ENCODE measurements at places on chromosomes 3 and 15.

DNA sequence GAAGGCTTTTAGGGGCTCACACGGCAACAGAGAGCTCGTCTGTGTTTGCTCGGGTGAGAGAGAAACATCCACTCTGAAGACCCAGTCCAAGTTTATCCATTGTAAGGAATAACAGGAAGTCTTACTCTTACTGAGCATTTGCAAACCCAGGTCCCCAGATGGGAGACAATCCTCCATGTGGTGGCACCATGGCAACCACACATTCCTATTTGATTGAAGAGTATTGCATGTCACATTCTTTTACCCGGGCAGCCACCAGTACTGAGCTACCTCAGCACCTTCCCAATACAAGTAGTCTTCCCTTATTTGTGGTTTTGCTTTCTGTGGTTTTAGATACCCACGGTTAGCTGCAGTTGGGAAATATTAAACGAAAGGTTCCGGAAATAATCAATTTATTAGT, 302.9 kb upstream of the RASGRP1 start:
- DNase-seq: no peak

GRCh38 chr3:72116226-72116625, 331.3 kb upstream of the PROK2 start:
- no peak for DNase-seq

DNA sequence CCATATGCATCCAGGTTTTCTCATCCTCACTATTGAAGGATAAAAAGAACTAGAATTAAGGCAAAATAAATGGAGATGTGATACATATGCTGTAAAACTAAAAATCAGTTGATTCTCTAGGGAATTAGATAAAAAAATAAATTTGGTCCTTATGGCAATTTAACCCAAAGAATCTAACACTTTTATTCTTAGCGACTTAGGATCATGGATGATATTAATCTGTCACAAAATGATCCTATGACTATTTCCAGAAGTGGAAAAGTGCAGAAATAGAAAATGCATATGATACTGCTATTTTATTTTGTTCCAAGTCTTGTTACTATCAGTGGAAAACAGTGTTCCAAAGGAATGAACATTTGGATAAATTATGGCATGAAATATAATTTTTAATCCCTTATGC, 746.3 kb downstream of the ROBO2 start:
- no peak for DNase-seq

DNA sequence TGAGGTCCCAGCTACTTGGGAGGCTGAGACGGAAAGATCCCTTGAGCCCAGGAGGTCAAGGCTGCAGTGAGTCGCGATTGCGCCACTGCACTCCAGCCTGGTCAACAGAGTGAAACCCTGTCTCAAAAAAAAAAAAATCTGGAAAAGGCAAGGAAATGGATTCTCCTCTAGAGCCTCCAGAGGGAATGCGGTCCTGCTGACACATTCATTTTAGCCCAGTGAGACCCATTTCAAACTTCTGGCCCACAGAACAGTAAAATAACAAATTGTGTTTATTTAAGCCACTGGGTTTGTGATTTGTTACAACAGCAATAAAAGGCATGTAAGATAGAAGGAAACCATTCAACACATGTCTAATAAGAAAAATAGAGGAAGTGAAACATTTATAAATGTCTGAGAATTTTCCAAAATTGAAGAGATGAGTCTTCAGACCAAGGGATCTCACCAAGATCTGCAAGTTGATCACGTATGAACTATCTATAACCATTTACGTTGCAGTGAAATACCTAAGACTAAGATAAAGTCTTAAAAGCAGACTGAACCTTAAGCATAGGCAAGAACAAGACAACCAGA, at the start of gene HTR3E:
TSS of gene HTR3E (plus strand) at position 254 of the 573 bp plus-strand sequence. CDS start 466 bp downstream, outside the sequence.
- no peak for DNase-seq

- no peak for DNase-seq
Observed at GRCh38 chr3:151638555-151639417, 94.9 kb upstream of the AADACL2 start.

- DNase-seq: no peak
Observed at GRCh38 chr3:55937301-55937700, 450.2 kb upstream of the WNT5A start.

DNA sequence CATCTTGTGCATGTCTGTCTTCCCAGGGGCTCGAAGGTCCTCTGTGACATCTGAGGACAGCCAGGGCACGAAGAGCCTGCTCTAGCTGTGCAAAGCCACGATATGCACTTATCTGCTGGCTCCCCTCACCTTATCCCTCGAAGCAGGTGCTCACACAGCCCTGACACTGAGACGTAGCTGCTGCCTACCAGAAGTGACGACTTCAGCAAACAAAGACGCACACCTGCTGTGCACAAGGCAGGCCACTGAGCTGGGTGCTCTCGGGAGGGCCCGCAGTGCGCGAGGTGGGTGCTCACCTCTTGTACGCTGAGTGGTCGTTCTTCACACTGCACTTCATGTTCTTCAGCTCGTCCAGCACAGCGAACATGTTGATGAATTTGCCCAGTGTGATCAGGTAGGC, 37.3 kb downstream of the CYFIP1 start:
- DNase-seq: no peak

GRCh38 chr3:28022916-28023315, 218.5 kb upstream of the CMC1 start:
- DNase-seq: no peak

DNA sequence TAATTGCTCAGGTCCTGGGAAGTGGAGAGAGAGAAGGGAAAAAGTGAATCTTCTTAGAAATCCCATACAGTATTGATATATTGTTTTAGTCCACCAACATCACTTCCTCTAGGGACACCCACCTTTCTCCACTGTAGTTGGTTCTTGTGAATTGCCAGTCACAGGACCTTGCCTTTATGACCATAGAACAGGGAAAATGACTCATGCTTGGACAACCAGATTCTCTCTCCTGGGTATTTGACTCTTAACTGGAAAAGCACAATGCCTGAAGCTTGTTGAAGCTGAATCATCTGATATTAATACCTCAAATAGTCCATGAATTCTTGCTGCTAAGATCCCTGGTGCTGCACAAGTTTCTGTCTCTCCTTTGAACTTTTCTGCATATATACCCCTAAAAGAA, 32.5 kb upstream of the DCLK3 start:
- no peak for DNase-seq

- DNase-seq: no peak
Observed at GRCh38 chr15:19973718-19974117, 567.9 kb downstream of the GOLGA6L6 start.

DNA sequence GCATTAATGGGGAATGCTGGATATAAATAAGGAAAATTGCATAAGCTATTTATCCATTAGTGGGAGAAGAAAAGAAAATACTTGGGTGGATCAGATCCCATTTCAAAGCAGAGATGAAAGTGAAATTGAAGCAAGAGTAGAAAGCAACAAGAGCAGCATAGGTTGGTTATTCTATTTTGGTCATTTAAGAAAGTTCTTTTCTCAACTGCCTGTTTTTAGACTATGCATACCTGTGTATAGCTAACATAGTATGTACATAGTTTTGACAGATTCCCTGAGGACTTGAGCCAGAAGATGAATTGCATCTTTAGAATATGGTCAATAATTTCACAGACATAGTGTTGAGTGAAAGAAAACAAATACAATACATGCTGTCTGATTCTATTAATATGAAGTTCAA, 29.0 kb upstream of the DENND4A start:
- no peak for DNase-seq

DNA sequence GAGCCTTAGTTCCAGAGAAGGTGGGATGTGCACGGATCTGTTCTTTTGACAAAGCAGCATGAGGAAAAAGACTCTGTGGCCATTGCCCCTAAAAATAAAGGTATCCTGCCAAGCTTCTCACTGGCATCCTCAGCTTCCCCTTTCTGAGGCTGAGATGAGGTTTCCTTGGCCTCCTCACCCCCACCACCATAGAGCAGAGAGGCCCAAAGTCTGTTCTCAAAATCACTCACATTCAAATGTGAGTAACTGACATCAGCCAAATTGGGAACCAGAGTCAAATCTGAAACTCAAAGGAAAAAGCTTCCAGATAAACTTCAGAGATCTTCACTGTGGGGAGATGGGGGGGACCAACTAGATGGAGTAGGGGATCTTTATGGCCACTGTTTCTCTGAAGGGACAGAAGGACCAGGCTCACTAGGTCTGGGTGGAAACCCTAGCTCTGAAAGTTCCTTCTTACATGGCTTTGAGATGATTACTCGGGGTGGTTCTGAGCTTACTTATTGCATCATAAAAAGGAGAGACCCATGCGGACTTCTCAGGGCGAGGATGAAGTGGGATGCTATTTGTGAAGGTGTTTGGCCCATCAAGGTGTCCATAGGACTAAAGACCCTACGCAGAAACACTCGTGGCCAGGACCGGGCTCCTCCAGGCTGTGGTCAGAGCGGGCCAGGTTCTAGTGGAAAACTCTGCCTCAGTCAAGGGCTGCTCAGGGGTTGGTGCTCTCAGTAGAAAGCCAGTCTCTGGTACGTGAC, 61.5 kb upstream of the MEF2A start:
- DNase-seq: no peak

DNA sequence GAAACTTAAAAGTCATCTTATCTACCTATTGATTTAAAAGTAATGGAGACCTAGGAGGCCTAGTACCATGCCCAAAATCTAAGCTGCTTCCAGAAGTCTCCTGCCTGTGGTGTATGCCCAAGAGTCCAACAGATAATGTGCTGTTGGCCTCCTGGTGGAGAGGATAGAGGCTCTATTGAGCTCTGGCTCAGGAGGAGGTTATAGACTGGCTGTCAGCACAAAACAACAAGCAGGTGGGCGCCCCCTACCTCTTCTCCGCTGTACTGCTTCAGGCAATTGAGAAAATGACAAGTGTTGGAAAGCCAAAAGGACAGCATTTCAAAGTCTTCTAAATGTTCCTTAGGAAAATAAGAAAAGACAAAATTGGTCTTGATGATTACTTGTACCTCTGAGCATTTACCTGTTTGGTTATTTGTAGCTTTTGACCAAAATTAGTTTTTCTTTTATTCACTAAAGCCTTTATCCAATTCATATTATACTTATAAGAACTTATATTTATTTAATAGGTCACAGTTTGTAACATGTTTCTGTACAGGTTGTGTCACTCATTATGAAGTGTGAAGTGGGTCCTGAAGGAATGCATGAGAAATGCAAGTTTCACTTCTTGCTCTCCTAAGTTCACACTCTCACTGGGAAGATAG, 17.2 kb upstream of the GNB5 start:
- DNase-seq: peak; percentile 56

DNA sequence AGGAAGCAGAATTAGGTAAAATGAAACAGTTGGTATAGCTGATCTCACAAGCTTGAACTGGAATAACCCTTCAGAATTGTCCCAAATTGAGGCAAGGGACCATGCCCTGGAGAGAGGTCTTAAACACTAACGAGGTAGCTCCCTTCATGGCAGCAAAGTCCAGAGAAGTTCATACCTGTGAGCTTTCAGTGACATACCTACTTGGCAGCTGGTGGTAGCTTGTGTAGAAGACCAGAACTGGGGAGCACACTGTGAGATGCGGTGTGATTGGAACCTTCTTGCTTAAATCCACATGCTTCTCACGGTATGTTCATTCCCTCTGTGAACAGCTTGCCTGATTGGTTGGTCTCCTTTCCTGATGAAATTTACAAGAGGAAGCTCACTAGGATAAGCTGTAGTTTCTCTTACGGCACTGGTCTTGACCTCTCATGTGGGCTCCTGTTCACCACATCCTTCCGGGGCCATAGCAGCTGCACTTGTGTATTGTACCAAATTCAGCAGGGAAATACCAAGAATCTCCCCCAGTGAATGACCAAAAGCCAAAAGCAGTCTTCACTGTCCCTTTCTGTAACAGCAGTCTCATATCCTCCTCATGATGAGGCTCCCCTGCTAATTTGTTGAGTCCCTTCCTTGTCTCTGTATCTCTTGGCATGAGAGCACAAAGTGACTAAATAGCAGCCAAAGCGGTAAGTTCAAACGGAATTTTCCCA, 483.7 kb upstream of the FRG2C start:
- DNase-seq: no peak

GRCh38 chr15:81516012-81516411, 142.0 kb upstream of the TMC3 start:
- no peak for DNase-seq

All from stimulated activated CD8-positive, alpha-beta memory T cell treated with anti-CD3 and anti-CD28 coated beads, Interleukin-15, amount 100 ng/mL, for 1 hour (primary cell).